ENCODE measurements at places on chromosomes 13 and 19.

GRCh38 chr19:41929536-41930071 is 1.4 kb upstream of the ERFL start:
- no peak for DNase-seq

GRCh38 chr13:95593462-95593861 is 40.9 kb downstream of the CLDN10 start:
- DNase-seq, result no peak

- no peak for DNase-seq
Measured at GRCh38 chr13:109547942-109548341, 238.4 kb downstream of the IRS2 start.

DNA sequence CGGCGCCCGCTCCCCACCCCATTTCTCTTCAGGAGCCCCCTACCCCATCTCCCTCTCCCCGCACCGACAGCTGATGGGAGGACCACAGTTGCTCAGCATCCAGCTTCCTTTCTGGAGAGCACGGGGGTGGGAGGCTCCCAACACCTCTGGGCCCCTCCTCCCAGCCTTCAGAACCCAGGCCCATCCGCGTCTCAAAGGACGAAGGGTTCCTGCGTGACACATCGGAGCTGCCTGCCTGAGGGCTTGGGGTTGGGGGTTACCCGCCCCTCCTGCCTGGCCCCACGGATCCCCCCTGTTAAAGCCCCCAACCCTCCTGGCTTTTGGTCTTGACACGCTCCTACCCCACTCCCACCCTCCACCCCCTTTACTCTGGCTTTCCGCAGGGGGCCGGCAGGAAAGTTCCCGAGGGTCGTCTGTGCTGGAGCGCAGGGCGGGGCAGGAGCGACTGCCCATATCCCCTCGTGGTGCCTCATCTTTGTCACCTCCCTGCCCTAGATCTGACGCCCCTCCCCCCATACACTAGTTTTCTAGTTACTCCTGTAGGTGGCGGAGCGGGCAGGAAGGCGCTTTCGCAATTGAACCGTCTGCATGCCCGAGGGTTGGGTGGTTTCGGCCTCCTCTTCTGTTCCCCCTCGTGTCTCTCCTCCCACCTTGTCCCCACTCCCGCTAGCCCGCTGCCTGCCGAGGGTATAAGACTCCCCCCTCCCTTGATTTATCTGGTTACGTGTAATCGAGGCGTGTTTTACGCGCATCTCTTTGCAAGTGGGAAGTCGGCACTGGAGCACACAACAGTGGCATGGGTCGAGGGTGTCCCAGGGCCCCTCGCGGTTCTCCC is 924 bp downstream of the TRAPPC5 start:
- DNase-seq, result peak; percentile 48

GRCh38 chr19:48249502-48250014 is 6.2 kb downstream of the CARD8 start:
- DNase-seq, result peak; percentile 63

DNA sequence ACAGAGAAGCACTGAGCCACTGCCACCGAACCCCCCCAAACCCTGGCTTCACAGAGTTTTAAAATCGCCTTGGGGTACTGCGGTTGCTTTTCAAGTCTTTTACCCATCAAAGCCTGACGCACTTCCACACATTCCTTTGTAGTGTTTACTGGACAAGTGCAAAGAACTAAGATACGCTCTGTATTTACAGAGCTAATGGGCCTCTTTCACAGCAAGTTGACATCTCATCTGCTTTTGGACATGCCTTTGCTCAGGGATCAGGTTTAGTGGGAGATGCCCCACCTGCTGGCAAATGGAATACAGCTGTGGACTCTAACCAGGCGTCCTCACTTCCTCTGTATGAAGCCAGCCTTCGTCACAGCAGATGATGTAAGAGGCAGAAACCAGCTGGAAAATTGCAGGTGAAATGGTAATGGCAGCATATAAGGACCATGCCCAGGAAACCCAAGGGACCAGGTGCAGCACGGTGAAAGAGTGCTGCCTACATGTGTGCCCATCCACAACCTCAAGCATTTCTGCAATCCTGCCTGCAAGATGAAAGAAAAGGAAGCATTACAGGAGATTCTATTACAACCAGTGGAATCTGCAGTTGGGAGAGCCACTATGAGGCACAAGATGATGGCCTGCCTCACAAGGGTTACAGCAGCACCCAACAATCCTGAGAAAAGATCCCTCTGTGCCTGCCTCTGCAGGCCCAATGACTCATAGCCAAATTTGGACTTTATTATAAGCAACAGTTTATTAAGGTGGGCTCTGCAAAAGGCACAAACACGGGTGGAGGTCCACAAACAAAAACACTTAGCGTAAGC is 34.7 kb downstream of the BRD4 start:
- no peak for DNase-seq

Measured in SW 1271 (cell line).